ENCODE measurements at places on chromosomes 1 and 21. TPM values are rescaled to one million over a fixed set of nuclear protein-coding genes. Genes with fewer than 3 reads are reported as not detected.

Gene ADGRL4
- not detected for total RNA-seq

Gene CELA3A
- not detected for total RNA-seq

Gene CFHR1
- total RNA-seq, result not detected

Gene CNR2
- not detected for total RNA-seq

Gene PTPRF
- total RNA-seq, result 204 TPM
